ENCODE measurements at places on chromosomes 2 and 18. TPM values are rescaled to one million over a fixed set of nuclear protein-coding genes. Genes with fewer than 3 reads are reported as not detected.

STAM2 gene
- 14.2 TPM for total RNA-seq

RGPD3 gene
- 0.13 TPM for total RNA-seq

TLX2 gene
- not detected for total RNA-seq

ACMSD gene
- total RNA-seq, result not detected

MAP4K3 gene
- total RNA-seq, result 11.5 TPM

CCL20 gene
- total RNA-seq, result 0.89 TPM

G6PC2 gene
- not detected for total RNA-seq

PLEK gene
- under 0.01 TPM for total RNA-seq

POTEI gene
- 0.26 TPM for total RNA-seq

ASPRV1 gene
- total RNA-seq, result under 0.01 TPM

ELP2 gene
- total RNA-seq, result 152 TPM

WNT6 gene
- total RNA-seq, result not detected

ZNG1B gene
- total RNA-seq, result 18.0 TPM

OSBPL6 gene
- total RNA-seq, result 8.7 TPM

ALK gene
- not detected for total RNA-seq

SH3YL1 gene
- total RNA-seq, result 8.9 TPM

Data from dermis microvascular lymphatic vessel endothelial cell (primary cell).